ENCODE measurements at places on chromosomes 7 and 10. TPM values are rescaled to one million over a fixed set of nuclear protein-coding genes. Genes with fewer than 3 reads are reported as not detected.

GRCh38 chr7:105216786-105217185, 171.9 kb downstream of the SRPK2 start:
- H3K36me3 ChIP-seq = no peaks in the 10 kb centered on the region
- no peaks in the 10 kb centered on the region for H3K27me3 ChIP-seq
- no peak for DNase-seq
- no peak overlapping the region for H3K27ac ChIP-seq
- H3K4me3 ChIP-seq = no peak overlapping the region

- no peak for DNase-seq
- no peaks in the 10 kb centered on the region for H3K27me3 ChIP-seq
- H3K27ac ChIP-seq = no peak overlapping the region
- no peaks in the 10 kb centered on the region for H3K4me1 ChIP-seq
- H3K36me3 ChIP-seq = no peaks in the 10 kb centered on the region
These were observed 134.4 kb downstream of the ARHGAP21 start for GRCh38 chr10:24589265-24589664.

GRCh38 chr10:31724296-31724695, 204.3 kb downstream of the ARHGAP12 start:
- H3K27me3 ChIP-seq = no peaks in the 10 kb centered on the region
- H3K4me3 ChIP-seq = no peak overlapping the region
- no peak overlapping the region for H3K27ac ChIP-seq
- DNase-seq = no peak
- H3K36me3 ChIP-seq = no peaks in the 10 kb centered on the region

GRCh38 chr7:33091111-33091531, 18.1 kb downstream of the RP9 start:
- H3K4me3 ChIP-seq = no peak overlapping the region
- H3K36me3 ChIP-seq = no peaks in the 10 kb centered on the region
- no peak for DNase-seq
- no peaks in the 10 kb centered on the region for H3K27me3 ChIP-seq
- H3K27ac ChIP-seq = no peak overlapping the region

DNA sequence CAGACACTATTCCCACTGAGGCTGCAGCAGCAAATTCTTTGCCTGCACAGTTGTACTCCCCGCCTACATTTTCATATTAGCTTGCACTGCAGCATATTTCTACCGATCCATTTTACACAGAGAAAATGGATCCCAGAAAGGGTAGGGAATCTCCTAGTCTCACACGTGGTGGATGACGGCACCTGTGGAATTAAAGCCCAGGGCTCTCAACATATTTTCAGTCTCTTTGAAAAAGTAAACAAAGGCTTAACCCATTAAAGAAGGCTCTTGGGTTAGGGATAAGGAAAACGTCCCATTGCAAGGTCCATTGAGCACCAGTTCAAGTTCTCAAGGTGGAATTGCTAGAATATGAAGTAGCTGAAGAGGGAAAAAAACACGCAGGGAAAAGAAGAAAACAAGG, 49.4 kb upstream of the FOXI2 start:
- no peak overlapping the region for H3K27ac ChIP-seq
- no peaks in the 10 kb centered on the region for H3K36me3 ChIP-seq
- no peak overlapping the region for H3K4me3 ChIP-seq

GRCh38 chr7:45240273-45240771, 82.7 kb downstream of the RAMP3 start:
- no peaks in the 10 kb centered on the region for H3K36me3 ChIP-seq
- peak; percentile 41 for DNase-seq
- H3K4me3 ChIP-seq = no peak overlapping the region
- H3K27ac ChIP-seq = no peak overlapping the region

Gene UCMA
- not detected for total RNA-seq

Gene CALHM2
- 29.7 TPM for total RNA-seq

Gene OPN1SW
- total RNA-seq = not detected

DNA sequence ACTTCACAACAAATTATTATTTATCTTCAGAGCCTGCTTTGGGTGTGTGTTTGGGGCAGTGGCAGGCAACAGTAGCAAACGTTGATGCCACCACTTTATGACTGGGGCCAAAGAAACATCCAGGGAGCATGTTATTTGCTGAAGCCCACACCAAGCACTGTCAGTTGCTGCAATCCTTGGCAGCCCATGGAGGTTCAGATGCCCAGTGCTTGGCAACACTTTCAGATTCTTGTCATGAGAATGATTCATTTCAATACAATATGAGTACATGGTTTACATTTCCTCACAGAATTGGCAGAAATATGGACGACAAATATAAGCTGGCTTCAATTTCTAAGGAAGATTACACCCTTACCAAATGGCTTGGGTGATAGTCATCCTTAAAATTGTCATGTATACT, 46.5 kb upstream of the GLI3 start:
- no peaks in the 10 kb centered on the region for H3K36me3 ChIP-seq
- no peaks in the 10 kb centered on the region for H3K27me3 ChIP-seq
- no peak overlapping the region for H3K4me3 ChIP-seq

DNA sequence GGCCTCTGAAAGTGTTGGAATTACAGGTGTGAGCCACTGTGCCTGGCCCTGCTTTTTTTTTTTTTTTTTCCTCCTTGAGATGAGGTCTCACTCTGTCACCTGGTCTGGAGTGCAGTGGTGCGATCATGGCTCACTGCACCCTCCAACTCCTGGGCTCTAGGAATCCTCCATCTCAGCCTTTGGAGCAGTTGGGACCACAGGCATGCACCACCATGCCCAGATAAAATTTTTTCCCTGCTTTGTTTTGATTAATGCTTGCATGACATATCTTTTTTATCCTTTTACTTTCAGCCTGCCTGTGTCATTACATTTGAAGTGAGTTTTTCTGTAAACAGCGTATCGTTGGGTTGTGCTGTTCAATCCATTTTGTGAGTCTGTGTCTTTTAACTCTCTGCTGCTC, 97.0 kb downstream of the ANKRD61 start:
- H3K27ac ChIP-seq = no peak overlapping the region
- no peaks in the 10 kb centered on the region for H3K4me1 ChIP-seq
- no peak for DNase-seq
- no peaks in the 10 kb centered on the region for H3K27me3 ChIP-seq
- H3K4me3 ChIP-seq = no peak overlapping the region

DNA sequence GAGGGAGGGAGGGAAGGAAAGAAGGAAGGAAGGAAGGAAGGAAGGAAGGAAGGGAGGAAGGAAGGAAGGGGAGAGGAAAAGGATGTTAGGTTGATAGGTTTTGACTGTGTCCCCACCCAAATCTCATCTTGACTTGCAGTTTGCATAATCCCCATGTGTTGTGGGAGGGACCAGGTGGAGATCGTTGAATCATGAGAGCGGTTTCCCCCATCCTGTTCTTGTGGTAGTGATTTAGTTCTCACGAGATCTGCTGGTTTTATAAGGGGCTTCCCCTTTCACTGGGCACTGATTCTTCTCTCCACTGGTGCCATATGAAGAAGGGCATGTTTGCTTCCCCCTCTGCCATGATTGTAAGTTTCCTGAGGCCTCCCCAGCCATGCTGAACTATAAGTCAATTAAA, 15.1 kb upstream of the NUDCD3 start:
- H3K4me1 ChIP-seq = no peaks in the 10 kb centered on the region
- H3K4me3 ChIP-seq = no peak overlapping the region
- no peak overlapping the region for H3K27ac ChIP-seq
- no peak for DNase-seq
- no peaks in the 10 kb centered on the region for H3K27me3 ChIP-seq
- no peaks in the 10 kb centered on the region for H3K36me3 ChIP-seq

DNA sequence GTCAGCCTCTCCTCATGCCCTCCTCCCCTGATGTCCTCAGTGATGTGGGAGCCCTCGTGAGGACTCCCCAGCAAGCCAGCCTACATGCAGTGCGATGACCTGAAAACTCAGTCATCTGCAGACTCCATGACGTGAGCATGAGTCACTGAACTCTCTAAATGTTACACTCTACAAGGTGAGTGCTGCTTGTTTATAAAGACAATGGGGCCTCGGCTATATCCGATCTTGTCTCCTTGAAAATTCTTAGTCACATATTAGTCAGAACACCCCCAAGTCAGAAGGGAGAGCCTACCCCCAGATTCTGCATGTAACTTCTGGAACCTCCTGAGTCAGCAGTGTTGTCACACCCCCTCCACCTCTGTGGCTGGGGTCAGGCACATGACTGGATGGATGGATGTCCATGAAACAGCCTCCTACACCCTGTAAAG, 673.8 kb downstream of the INHBA start:
- no peaks in the 10 kb centered on the region for H3K36me3 ChIP-seq
- no peaks in the 10 kb centered on the region for H3K27me3 ChIP-seq
- H3K4me1 ChIP-seq = no peaks in the 10 kb centered on the region

DNA sequence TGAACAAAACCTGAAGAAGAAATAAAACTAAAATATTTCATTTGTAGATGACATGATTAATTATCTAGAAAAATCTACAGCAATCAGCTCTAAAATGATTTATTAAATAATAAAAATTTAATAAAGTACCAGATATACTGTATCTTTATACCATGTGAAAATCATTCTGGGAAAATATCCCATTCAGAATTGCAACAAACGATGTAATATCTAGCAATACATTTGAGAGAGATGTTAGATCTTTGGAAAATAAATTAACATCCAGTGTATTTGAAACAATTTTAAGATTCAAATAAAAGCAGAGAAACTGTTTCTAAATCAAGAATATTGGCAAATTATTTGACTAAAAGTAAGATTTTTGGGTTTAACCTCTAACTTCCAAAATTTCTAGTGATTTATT, 62.2 kb downstream of the ZEB1 start:
- H3K27ac ChIP-seq = no peak overlapping the region
- H3K4me1 ChIP-seq = no peaks in the 10 kb centered on the region
- no peak overlapping the region for H3K4me3 ChIP-seq
- no peaks in the 10 kb centered on the region for H3K27me3 ChIP-seq

- no peaks in the 10 kb centered on the region for H3K36me3 ChIP-seq
- no peaks in the 10 kb centered on the region for H3K4me1 ChIP-seq
- H3K4me3 ChIP-seq = no peak overlapping the region
- H3K27me3 ChIP-seq = no peaks in the 10 kb centered on the region
These were observed 588.6 kb upstream of the LRRTM3 start for GRCh38 chr10:66337211-66337610.

- H3K27ac ChIP-seq = peak overlapping the region; percentile 77
- no peaks in the 10 kb centered on the region for H3K36me3 ChIP-seq
- DNase-seq = no peak
- H3K4me3 ChIP-seq = peak overlapping the region; percentile 43
- H3K4me1 ChIP-seq = peaks cover 7% of the 10 kb centered on the region
- no peaks in the 10 kb centered on the region for H3K27me3 ChIP-seq
These were observed 103.8 kb upstream of the PPIF start for GRCh38 chr10:79243181-79244067.

Gene FAM25C
- not detected for total RNA-seq

Gene SRI
- total RNA-seq = 66.0 TPM

GRCh38 chr7:46133072-46133471, 212.0 kb upstream of the IGFBP3 start:
- no peak overlapping the region for H3K4me3 ChIP-seq
- no peaks in the 10 kb centered on the region for H3K27me3 ChIP-seq
- H3K36me3 ChIP-seq = no peaks in the 10 kb centered on the region
- no peak for DNase-seq
- no peaks in the 10 kb centered on the region for H3K4me1 ChIP-seq
- H3K27ac ChIP-seq = no peak overlapping the region

GRCh38 chr7:81937091-81937490, 167.2 kb upstream of the HGF start:
- no peaks in the 10 kb centered on the region for H3K27me3 ChIP-seq
- H3K36me3 ChIP-seq = no peaks in the 10 kb centered on the region
- no peak overlapping the region for H3K27ac ChIP-seq
- DNase-seq = no peak

GRCh38 chr10:121355161-121355560, 243.1 kb downstream of the FGFR2 start:
- no peak overlapping the region for H3K27ac ChIP-seq
- no peak for DNase-seq
- no peak overlapping the region for H3K4me3 ChIP-seq
- no peaks in the 10 kb centered on the region for H3K27me3 ChIP-seq
- H3K4me1 ChIP-seq = no peaks in the 10 kb centered on the region

DNA sequence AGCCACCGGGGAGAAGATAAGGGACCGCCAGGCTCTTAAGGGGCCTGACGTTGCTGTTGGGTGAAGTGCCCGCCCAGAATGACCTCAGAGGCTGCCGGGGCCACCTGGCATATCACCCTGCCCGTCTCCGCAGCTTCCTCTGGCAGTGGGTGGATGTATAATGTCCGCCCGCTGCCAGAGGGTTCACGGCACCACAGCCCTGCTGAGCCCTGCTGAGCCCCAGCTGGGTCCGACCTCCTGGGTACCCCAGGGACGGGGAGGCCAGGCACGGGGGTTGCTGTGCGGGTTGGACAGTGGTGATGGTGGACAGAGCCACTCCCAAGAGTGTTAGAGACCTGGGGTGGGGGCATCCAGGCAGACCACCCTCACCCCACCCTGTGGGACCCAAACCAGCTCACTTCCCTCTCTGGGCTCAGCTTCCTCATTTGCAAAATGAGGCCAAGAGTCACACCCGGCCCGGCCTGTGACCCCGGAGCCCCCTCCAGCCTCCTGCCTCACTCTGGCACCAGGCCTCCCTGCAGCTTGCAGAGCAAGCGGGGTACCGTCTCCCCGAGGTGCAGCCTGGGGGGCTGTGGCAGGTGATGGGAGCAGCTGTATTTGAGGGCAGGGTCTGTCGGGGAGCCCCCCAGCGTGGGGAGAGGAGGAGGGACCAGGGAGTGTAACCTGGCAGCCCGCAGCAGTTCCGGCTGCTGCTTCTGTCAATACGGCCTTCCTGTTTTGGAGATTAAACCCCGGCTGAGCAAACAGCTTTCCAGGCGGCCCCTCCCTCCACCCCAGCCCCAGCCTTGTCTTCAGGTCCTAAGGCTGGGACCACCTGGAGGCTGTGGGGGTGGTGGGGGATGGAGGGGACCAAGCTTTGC, 8.4 kb upstream of the LFNG start:
- H3K36me3 ChIP-seq = no peaks in the 10 kb centered on the region
- DNase-seq = no peak
- peak overlapping the region; percentile 45 for H3K27ac ChIP-seq
- H3K4me3 ChIP-seq = no peak overlapping the region

Measured in uterus (tissue), 4 donors.